ENCODE measurements at places on chromosomes 6 and 20.

DNA sequence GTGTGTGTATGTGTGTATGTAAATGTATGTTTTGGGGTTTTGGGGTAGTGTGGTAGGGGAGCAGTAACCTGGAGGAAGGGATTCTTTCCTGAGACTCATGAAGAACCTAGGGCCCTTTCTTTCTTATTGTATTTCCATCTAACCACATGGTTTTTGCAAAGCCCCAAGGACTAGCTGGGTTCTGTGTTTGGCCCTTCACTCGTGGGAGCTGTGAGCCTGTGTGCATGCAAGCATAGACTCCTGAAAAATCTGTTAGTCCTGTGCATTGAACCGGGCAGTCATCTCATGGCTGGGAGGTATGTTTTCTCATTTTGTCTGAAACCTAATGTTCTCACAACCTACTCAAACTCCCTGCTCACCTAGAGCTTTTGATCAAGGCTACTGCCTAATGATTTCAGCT is 219.1 kb downstream of the PHACTR1 start:
- no peak for DNase-seq

DNA sequence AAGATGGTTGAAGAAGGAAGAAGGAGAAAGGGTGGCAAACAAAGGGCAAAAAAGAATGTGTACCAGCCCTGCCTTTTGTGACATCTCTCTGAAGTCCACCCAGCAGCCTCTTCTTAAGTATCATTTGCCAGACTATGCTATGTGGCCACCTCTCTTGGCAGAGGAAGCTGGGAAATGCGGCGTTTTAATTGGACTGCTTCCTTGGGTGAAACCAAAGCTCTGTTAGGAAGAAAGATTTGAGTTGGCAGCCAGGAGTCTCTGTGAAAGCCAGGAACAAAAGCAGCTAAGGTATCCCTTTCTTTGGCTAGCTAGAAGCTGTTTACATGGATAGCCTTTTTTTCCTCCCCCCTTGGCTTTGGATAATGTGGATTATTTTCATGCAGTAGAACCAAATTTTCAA is 67.5 kb upstream of the GTSF1L start:
- DNase-seq: no peak

DNA sequence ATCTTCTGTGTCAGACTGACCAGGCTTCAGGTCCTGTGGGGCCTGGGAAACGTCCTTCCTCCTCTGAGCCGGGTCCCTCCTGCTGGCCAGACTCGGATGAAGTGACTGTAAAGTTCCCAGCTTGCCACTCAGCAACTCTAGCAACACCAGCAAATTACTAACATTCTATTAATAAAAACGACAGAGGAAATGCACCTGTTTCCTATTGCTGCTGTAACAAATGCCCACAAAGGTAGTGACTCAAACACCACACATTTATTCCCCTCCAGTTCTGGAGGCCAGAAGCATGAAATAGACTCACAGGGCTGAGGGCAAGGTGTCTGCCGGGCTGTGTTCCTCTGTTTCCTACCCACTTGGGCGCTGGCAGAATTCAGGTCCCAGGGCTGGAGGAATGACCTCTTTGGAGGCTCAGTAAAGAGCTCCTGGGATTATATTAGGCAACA is 48.8 kb downstream of the CTCFL start:
- DNase-seq: no peak

DNA sequence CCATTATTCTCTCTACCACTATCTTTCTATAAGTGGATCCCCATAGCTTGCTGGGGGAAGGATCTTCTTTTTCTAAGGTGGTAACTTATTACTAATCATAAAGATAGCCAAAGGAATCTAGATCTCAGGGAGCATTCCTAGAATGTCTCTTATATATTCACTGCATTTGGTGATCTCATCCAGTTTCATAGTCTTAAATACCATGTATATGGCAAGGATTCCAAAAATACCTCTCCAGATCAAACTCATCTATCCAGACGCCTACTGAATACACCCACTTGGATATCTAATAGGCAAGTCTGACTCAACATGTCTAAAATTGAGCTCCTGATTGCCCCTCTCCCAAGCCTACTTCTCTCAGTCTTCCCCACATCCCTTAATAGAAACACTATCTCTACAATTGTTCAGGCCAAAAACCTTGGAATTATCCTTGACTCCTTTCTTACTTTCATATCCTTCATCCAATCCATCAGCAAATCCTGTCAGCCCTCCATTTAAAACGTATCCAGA is 264.4 kb downstream of the HACE1 start:
- DNase-seq: no peak

DNA sequence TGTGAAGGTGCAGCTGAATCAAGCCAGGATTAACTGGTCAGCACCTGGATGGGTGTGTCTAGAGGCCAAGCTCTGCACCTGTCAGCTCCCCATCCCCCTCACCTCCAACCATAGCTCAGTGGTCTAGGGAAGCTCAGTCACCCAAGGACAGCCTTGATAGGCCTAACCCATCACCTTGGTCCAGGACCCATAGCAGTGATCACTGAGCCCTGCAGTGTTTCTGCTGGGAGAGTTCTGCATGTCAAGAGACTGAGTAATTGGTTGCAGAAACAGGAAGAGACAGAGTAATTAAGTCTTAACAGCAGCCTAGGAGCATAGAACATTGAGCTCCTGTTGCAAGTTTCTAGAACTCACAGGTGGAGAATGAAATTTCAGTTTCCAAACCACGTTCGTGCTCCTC is 18.7 kb upstream of the RALGAPB start:
- DNase-seq: no peak

- DNase-seq: no peak
Observed at GRCh38 chr20:17843246-17844132, 125.1 kb downstream of the SNX5 start.

DNA sequence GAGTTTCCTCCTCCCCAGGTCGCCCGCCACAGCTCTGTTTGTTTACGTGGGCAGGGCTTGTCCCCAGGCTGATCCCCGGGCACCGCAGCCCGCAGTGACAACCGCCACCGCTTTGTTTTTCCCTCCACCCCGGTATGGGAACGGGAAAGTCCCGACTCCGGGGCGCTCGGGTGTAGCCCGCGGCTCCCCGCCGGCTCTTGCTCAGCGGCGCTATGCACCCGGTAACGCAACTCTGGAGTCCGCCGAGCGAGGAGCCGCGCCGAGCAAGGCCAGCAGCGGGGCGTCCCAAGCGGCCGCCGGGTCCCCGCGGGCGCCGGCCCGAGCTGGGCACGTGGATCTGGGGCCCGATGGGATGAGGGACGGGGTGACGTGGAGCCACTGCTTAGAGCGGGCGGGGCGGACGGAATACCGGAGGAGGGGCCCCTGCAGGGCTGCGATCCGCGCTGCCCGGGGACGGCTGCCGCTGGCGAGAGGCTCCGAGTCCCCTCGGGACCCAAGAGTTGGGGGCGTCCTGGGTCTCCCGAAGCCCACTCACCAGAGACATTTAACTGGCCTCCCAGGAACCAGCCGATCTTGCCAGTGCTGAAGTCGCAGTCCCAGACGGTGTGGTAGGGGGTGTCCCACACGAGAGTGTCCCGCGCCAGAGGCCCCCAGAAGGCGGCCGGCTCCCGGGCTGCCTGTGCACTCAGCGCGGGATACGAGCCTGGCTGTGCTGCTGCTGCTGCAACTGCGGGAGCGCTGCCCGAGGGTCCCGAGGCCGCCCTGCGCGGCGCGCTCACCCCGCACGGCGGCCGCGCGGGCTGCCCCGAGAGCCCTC is 497 bp downstream of the ACSS1 start:
- peak; percentile 64 for DNase-seq

GRCh38 chr6:168695701-168696100 is 254.7 kb downstream of the SMOC2 start:
- no peak for DNase-seq

GRCh38 chr6:154852687-154853086 is 119.5 kb downstream of the SCAF8 start:
- DNase-seq: peak; percentile 8

DNA sequence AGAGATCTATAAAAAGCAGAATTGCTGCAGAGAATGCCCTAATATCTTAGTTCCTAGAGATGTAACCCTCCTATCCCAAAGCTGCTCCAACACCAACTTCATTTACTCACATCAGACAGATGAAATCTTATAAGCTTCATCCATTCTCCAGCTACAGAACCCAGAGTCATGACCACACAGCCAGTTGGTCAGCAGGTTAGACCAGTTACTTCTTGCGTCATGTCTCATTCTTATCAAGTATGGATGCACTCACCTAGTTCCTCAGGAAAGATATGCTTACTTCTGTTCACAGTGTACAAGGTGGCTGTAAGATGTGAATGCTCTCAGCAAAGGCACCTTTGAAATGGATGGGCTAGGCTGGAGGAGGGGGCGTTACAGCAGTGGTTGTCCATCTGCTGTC is 47.9 kb upstream of the ISM1 start:
- no peak for DNase-seq
